Erythroblast (primary cell): ENCODE measurements at places on chromosomes 2 and 18.

DNA sequence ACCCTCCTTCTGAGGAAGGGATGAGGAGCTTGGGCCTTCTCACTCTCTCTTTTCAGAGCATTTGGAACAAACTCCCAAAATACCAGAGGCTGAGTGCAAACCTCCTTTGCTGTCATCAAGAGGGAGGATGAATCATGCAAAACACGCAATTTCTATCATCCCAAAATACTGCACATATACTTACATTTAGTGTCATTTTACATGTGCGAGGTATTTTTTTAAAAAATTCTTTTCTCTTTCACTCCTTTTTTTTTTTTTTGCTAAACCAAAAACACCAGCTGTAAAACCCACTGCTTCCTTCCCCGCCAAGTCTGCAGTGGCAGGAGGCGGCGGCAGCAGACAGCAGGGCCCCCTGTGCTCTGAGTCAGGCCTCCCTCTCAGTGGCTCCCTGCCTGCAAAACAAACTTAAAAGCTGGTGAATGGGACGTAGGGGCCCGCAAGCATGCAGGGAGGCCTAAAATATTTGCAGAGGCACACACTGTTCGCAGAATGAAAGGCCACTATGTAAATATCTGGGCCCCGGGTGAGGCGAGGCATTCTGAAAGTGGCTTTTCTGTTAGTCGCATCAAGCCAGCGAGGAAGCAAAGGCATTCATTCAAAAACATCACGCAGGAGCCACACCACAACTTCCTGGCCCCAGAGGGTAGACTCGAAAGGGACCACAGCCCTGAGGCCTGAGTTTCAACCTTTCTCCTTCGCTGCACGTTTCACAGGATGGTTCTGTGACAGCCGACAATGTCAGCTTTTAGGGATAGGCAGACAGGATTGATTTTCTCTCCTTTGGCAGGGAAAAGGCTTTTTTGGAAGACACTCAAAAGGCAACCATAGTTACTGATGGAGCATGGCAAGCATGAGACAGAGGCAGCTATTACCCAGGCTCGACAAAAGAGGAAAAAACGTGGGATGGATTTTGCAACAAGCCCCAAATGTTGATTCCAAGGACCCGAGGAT is 73.4 kb downstream of the ACTR2 start:
- DNase-seq = no peak

DNA sequence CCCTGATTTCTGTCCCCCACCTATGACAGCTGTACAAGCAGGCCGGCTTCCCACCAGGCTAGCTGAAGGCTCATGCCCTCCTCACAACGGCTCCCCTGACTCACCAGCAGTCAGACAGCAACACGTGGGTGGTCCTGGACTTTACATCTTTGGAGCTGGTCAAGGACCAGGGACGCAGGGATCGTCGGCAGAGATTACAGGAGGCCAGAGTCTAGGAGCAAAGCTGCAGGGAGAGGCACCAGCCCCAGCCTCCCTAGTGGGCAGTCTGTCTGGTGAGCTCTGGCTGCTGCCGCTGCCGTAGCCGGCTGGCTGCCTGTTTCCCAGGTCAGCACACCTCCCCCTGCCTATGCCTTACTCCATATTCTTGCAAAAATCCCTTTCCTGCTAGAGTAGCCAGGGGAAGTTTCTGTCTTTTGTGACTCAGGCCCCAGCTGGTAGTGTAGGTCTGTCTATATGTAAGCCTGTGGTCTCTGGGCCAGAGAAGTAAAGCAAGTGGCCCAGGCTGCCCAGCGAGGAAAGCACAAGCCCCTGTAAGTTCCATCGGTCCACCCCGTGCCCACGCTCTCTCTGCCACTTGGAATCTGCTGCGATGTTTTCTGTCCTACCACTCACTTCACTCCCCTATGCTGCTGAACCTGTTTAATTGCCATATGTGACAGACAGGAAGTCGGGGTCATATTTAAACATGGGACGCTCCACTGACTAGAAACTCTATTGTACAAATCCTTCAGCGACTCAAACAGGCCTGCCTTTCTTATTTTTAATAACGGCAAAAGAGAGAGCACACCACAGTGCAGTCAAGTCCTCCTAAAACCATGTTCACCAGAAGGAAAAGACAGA is 2.4 kb upstream of the ARHGEF4 start:
- no peak for DNase-seq

DNA sequence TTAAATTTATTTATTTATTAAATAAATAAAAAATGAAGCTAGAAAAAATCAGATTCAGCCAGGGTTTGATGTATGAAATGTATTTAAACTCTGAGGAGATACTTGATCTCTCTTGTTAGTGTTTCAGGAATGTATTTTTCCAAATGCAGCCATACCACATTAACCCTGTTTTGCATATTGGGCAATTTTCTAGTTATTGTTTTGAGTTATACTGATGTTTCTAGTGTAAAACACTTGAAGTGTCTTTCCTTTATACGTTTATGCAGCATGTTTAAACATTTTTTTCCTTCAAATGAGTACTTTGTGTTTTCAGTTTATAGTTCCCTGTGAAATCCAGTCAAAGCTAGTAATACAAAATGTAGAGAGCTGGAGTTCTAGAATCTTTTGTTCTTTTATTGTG is 69.9 kb downstream of the WDR7 start:
- DNase-seq = no peak

- peak; percentile 92 for DNase-seq
Observed at GRCh38 chr2:11155381-11156035, at the start of gene SLC66A3. SLC66A3 (plus strand) TSS chr2:11155467; CDS start chr2:11155547, 80 bp downstream.

DNA sequence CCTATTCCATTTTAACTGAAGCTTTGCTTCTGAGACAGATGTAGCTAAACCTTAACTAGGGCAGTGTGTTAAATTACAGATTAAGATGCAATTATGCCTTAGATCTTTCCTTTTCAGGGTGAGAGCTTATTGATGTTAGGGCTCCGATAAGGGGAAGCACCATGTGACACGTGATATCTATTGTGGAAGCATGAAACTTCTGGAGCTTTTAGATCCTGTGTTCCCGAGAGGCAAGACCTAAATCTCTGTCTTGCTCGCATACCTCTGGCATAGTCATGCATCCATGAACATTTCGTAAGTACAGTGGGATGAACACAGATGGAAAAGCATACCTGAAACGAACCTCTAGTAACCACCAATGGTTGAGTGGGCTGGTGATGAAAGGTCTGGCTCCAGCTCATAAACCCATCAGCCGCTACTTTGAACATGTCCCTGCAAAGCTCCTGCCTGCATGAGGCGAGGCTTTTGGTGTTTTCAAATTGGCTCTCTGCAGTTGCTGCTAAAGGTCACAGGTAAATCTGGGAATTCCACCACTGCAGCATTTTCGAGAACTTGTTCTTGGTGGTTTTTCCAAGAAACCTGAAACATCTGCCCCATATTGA is 3.7 kb upstream of the NRP2 start:
- no peak for DNase-seq

DNA sequence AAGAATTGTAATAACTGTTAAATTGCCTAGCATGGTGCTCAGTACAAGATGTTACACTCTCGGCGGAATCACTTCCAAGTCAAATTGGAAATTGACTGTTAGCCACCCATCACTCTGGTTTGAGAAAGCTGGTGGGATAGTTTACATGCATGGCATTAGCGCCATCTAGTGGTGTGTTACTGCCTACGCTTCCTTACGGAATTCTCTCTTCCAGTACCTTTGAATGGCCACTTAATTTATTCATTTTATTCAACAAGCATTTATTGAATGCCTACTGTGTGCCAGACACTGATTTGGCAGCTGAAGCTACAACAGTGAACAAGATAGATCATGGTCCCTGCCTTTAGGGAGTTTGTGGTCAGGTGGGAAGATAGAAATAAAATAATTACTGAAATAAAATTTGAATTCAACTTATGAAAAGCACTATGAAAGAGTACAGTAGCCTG is 171.2 kb downstream of the TMEM247 start:
- DNase-seq = peak; percentile 82

- DNase-seq = peak; percentile 7
Observed at GRCh38 chr2:20012282-20013125, at the start of gene MATN3. MATN3 (minus strand) TSS chr2:20012668; CDS start chr2:20012631, 37 bp downstream.

DNA sequence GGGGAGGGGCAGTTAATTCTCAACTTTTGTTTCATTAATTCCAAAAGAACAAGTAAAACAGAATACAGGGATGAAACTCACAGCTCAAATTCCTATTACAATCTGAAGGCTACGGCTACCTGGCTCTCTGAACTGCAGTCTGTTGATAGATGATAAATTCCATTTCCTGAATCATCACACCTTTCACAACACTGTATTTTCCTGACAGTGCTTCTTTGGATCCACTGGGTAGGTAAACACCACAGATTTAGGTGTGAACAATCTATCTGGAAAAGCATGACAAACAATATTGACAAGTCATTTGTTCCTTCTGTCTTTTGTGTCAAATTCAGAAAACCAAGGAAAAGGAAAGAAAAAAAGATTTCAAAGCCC is 843.2 kb downstream of the LRRTM4 start:
- DNase-seq = no peak

DNA sequence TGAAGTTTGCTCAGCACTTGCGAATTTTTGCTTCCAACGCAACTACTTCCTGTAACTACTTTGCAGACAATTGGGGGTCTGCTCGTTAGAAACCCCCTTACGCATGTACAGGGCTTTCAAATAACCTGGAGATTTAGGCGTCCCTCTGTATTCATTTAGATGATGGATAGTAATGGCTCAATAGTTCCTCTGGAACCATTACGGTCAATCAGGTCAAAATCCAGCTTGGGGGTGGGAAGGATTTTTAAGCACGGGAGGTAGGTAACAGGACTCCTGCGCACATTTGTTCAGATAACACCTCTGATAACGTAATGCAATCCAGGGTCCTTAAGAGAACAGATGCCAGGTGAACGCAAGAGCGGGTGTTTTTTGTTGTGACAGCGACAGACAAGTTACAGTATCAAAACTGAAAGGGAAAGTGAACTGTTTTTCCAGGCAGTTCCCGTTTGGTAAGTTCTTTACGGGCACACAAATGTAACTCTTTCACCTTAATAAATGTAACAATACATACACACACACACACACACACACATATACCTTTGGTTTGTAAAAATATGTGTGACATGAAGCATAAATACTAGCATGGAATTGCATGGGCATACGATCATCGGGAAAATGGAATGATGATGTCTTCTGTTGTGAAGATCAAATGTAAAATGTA is 3.8 kb upstream of the OSR1 start:
- peak; percentile 35 for DNase-seq

DNA sequence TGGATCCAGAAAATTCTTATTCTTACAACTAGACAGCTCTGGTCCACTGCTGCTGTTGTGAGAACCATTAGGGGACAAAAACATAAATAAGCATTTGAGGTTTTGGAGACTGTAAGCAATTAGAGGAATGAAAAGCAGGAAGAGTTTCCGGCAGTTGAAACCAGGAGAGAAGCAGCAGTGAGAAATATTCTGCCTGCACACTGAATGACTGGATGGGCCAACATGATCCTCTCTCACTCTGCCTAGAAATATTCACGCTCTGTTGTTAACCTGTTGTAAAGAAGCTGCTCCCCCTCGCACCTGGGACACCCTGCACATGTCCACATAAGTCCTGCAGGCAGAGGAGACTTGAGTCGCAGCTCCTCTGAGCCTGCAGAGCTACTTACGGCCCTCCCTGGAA is 60.4 kb upstream of the RNF152 start:
- DNase-seq = no peak

DNA sequence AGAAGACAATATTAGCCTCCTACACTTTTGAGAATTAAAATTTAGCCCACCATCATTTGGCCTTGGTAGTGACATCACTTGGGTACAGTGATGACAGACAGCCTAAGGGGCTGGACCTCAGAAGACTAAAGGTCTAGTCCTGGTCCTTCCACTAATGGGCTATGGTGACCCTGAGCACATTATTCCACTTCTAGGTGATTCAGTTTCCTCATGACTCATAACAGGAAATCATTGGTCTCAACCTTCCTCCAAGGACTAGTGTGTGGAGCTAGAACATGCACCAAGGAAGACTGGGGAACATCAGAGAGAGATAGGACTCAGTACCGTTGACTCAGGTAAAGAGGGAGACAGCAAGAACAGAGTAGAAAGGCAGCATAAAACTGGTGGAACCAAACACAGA is 64.0 kb downstream of the TFCP2L1 start:
- no peak for DNase-seq

DNA sequence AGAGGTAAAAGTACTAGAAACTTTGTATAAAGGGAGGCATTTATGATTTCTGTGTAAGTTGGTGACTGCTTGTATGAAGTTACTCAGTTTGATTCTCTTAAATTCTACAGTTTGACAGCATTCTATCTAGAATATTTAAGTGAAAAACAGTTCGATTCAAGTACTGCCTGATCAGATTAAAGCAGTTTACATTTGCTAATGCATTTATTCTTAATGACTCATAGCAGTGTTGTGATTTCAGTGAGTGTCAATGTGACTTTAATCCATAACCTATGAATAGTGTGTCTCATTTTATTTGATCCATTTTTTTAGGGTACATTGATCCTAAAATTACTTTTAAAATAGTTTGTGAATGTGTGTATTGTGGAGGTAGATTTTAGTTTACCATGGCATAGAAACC is 35.7 kb downstream of the WDR43 start:
- DNase-seq = no peak

GRCh38 chr2:3099860-3100234 is 277.8 kb downstream of the EIPR1 start:
- no peak for DNase-seq
